ENCODE measurements at places on chromosomes 4 and X. TPM values are rescaled to one million over a fixed set of nuclear protein-coding genes. Genes with fewer than 3 reads are reported as not detected.

The SORBS2 gene
- total RNA-seq: 0.63 TPM

The SLC16A2 gene
- 17.4 TPM for total RNA-seq

The ZNF674 gene
- total RNA-seq: 2.7 TPM

The TXLNG gene
- total RNA-seq: 12.9 TPM

The MAGEC2 gene
- not detected for total RNA-seq

The SPATA4 gene
- 0.24 TPM for total RNA-seq

The USP17L20 gene
- total RNA-seq: not detected

The GPR143 gene
- total RNA-seq: 0.21 TPM

The KDR gene
- 0.10 TPM for total RNA-seq

The THAP9 gene
- 1.8 TPM for total RNA-seq

The UGT2A1 gene
- not detected for total RNA-seq

The RPS6KA6 gene
- 5.2 TPM for total RNA-seq

The UCP1 gene
- total RNA-seq: 0.14 TPM

The MAML3 gene
- 13.7 TPM for total RNA-seq

The FMR1NB gene
- not detected for total RNA-seq

The TAPT1 gene
- 11.5 TPM for total RNA-seq

The SMARCA5 gene
- 27.1 TPM for total RNA-seq

The TEX11 gene
- total RNA-seq: not detected

The MAGEC3 gene
- not detected for total RNA-seq

The NKX6-1 gene
- total RNA-seq: 0.51 TPM

The VCX gene
- not detected for total RNA-seq

The PDCL2 gene
- total RNA-seq: not detected

The TMA16 gene
- 20.8 TPM for total RNA-seq

The FRMD7 gene
- not detected for total RNA-seq

The KCND1 gene
- 1.1 TPM for total RNA-seq

The MAOA gene
- total RNA-seq: 1.2 TPM

The ASB9 gene
- 26.5 TPM for total RNA-seq

The VCX3A gene
- not detected for total RNA-seq

The NHSL2 gene
- 0.29 TPM for total RNA-seq

The PCSK1N gene
- total RNA-seq: 55.7 TPM

The WNK3 gene
- 0.11 TPM for total RNA-seq

The MBTPS2 gene
- total RNA-seq: 22.4 TPM

The PABPC1L2A gene
- total RNA-seq: not detected

The IL9R gene
- total RNA-seq: 0.13 TPM

The LIMCH1 gene
- total RNA-seq: 54.6 TPM

The GAGE1 gene
- total RNA-seq: not detected

The ZNF630 gene
- total RNA-seq: 0.16 TPM

The GPR34 gene
- total RNA-seq: not detected

The SPANXC gene
- total RNA-seq: not detected

The HTN3 gene
- total RNA-seq: not detected

The SOD3 gene
- total RNA-seq: not detected

The PRDM8 gene
- 0.13 TPM for total RNA-seq

The ERAS gene
- 0.16 TPM for total RNA-seq

The DRD5 gene
- not detected for total RNA-seq

The CHST7 gene
- total RNA-seq: 40.9 TPM

The FABP2 gene
- not detected for total RNA-seq

The TMPRSS11A gene
- total RNA-seq: not detected

The IKBKG gene
- total RNA-seq: 45.9 TPM

The OTUD6A gene
- not detected for total RNA-seq

All from A549 treated with AZD2906 at 1 μM for 4 hours (cell line).